ENCODE measurements at places on chromosomes 5 and 9.

DNA sequence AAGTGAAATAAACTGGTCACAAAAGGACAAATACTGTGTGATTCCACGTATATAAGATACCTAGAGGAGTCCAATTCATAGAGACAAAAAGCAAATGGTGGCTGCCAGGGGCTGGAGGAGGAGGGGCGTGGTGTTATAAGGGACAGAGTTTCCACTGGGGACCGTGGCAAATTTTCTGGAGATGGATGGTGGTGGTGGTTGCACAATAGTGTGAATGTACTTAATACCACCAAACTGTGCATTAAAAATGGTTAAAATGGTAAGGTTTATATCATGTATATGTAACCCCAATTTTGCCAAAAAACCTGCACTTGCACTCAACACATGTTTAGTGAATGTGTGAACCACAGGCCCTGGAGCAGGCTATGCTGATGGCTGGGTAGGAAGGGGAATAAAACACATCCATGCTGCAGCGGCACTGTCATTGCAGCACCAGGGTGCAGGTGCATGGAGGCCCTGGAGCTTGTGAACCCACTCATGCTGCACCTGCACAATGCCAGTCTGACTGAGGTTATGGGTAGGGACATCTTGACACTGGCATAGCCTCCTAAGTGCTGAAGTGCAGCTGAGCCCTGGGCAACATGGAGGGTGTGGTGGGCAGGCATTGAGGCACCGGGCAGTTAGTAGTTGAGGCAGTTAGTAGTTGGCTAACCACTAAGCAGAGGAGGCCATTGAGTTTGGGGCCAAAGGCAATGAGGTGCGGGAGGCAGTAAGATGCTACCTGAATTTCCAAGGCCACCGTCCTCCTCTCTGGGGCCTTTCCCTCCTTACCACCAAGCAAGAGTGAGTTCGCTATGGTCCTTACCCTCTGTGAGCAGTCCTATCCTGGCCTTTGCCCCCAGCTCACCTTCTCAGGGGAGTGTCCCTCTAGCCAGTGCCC lies 3.5 kb upstream of the PHF2 start:
- no peak for DNase-seq
- H3K4me1 ChIP-seq: peaks cover 11% of the 10 kb centered on the region
- H3K36me3 ChIP-seq: no peaks in the 10 kb centered on the region
- no peak overlapping the region for H3K4me3 ChIP-seq
- no peaks in the 10 kb centered on the region for H3K27me3 ChIP-seq

DNA sequence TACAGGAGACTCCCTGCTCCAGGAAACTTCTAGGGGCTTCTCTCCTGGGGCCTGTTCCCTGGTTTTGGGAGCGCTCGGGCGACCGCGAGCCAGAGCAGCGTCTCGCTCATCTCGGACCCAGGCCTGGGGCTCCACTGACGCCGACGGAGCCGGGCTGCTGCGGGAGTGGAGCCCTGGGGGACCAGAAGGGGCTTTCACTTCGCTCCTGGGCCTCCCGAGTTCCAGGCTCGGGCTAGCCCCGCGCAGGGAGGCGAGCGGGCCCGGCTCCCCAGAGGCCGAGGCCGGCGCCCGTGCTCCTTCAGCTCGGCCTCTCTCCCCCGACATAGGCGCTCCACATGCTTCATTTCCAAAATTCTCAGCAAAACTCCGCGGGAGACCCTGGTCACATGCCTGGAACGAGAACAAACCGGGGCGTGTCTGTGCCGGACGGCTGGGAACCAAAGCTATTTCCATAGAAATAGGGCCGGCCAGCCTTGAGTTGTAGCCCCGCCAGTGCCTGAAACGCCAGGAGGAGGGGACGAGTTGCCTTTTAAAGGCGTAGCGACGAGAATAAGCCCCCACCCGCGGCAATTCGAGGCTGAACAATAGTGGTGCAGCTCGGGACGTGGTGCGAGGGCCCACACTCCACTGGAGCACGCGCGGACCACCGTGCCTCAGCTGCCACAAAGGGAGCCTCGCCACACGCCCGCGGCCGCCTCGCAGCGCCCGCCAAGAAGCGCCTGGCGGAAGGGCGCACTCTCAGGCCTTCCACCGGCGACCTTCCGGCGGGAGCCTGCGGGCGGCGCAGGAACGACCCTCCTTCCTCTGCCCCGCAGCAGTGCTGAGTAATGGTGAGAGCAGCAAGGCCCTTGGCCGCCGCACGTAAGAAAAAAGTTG lies 1.1 kb upstream of the G3BP1 start:
- no peaks in the 10 kb centered on the region for H3K27me3 ChIP-seq
- H3K4me1 ChIP-seq: peaks cover 22% of the 10 kb centered on the region
- peak overlapping the region; percentile 99 for H3K27ac ChIP-seq
- DNase-seq: no peak

DNA sequence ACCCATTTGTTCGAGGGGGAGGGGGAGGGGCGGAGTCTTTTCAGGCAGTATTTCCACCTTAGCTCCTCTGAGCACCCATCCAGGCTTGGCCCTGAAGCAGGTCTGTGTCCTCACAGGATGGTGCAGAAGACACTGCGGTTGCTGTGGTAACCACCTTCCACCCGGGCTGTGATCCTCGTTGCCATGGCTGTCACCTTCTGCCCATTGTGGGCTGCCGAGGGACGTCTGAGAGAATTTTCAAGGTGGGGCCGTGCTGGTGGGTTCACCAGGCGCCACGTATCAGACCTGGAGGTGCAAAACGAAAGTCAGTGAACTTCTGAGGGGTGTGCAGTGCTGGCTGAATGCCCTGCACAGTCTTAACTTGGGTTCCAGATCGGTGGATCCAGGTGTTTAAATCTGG lies 26.7 kb downstream of the POLR1E start:
- H3K4me3 ChIP-seq: no peak overlapping the region
- peaks cover 15% of the 10 kb centered on the region for H3K36me3 ChIP-seq
- no peak for DNase-seq
- no peak overlapping the region for H3K27ac ChIP-seq
- no peaks in the 10 kb centered on the region for H3K4me1 ChIP-seq

DNA sequence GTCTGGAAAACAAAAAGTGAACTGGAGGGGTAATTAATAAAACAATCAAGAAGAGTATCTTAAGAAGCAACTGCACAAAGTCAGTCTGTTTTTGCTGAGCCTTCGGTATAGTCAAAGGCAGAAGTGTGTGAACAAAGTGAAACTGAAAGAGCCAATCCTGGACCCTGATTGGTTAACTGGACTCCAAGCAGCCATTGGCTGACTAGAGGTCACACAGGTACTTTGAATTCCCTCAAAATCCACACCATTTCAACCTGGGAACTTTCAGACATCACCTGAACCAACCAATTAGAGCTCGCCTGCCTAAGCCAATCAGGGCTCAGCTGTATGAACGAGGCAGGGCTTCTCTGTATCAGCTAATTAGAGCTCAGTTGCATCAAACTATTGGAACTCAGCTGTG lies 286.7 kb downstream of the TLE4 start:
- no peaks in the 10 kb centered on the region for H3K36me3 ChIP-seq
- no peak overlapping the region for H3K4me3 ChIP-seq
- no peak overlapping the region for H3K27ac ChIP-seq
- no peak for DNase-seq
- no peaks in the 10 kb centered on the region for H3K4me1 ChIP-seq
- H3K27me3 ChIP-seq: no peaks in the 10 kb centered on the region

- H3K27ac ChIP-seq: no peak overlapping the region
- peaks cover 5% of the 10 kb centered on the region for H3K4me1 ChIP-seq
- no peak for DNase-seq
- no peak overlapping the region for H3K4me3 ChIP-seq
- H3K36me3 ChIP-seq: no peaks in the 10 kb centered on the region
Observed at GRCh38 chr5:43152946-43153345, 32.2 kb downstream of the ZNF131 start.

DNA sequence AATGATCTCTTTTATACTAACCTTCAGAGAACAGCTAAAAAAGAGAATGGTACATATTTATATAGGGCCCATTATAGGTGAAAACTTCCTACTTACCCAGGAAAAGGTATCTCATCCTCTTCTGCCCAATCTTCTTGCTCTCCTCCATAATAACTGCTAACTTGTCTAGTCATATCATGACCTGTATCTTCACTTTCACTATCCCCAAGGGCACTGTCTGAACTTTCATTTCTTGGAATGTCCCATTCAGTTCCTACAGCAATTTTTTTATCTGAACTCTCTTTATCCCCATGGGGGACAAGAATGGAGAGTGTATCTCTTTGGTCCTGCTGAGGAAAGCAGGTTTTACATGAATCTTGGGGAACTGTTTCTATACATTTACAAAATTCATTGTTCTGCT lies 36.4 kb upstream of the RAPGEF6 start:
- peaks cover 23% of the 10 kb centered on the region for H3K4me1 ChIP-seq
- no peaks in the 10 kb centered on the region for H3K27me3 ChIP-seq
- H3K27ac ChIP-seq: peak overlapping the region; percentile 80
- peaks cover 29% of the 10 kb centered on the region for H3K36me3 ChIP-seq

GRCh38 chr5:143213851-143214363 lies 189.6 kb downstream of the NR3C1 start:
- no peaks in the 10 kb centered on the region for H3K36me3 ChIP-seq
- DNase-seq: no peak
- H3K27me3 ChIP-seq: no peaks in the 10 kb centered on the region
- H3K4me3 ChIP-seq: no peak overlapping the region
- H3K4me1 ChIP-seq: peaks cover 3% of the 10 kb centered on the region

GRCh38 chr9:100064872-100065581 lies 33.8 kb downstream of the ERP44 start:
- peaks cover 3% of the 10 kb centered on the region for H3K4me1 ChIP-seq
- H3K27ac ChIP-seq: no peak overlapping the region
- no peak overlapping the region for H3K4me3 ChIP-seq
- no peaks in the 10 kb centered on the region for H3K36me3 ChIP-seq
- no peaks in the 10 kb centered on the region for H3K27me3 ChIP-seq

DNA sequence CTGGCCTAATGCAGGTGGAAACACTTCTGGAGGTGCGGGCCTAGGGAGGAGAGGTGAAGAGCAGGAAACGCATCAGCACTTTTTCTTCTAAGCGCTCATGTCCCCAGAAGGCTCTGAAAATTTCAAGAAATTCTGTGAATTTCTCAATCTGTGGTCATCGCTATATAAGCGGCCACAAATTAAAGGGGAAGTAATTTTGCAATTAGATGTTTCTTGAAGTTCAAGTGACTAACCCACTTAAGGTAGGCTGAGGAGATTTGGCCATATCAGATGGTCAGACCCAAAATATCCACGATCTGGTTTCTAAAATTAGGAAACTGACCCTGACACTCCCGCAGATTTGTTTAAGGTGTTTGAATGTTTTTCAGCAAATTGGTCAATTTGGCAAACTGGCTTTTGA lies 16.6 kb upstream of the HMGCR start:
- H3K4me3 ChIP-seq: no peak overlapping the region
- no peaks in the 10 kb centered on the region for H3K4me1 ChIP-seq
- no peak for DNase-seq
- H3K36me3 ChIP-seq: no peaks in the 10 kb centered on the region

GRCh38 chr9:126631254-126631653 lies 17.5 kb downstream of the LMX1B start:
- no peak overlapping the region for H3K4me3 ChIP-seq
- H3K27ac ChIP-seq: no peak overlapping the region
- no peaks in the 10 kb centered on the region for H3K27me3 ChIP-seq
- no peak for DNase-seq

DNA sequence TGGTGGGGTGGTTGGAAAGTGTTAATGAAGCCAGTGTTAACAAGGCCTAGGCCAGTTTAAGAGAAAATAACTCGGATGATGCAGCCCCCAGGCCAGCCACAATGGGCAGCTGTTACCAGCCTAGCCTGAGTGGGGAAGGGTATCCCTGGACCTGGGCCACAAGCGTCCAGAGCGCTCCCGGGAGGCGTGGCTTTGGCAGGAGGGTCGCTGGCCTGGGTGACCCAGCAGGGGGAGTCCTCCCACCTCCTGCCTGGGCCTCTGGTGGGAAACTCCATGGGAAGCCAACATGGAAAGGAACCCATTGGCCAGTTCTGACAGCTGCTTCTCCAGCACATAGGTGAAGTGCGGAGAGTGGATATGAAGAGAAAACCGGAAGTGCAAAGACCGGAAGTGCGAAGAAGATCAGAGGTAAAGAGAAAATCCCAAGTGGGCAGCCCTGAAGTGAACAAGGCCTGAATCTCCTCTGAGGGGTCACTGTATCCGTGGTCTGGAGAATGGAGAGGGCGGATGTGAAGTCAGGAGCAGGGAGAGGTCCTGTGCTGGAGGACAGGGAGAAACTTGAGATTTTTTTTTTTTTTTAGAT lies 79.0 kb downstream of the ADCY2 start:
- no peak overlapping the region for H3K4me3 ChIP-seq
- no peaks in the 10 kb centered on the region for H3K4me1 ChIP-seq
- no peaks in the 10 kb centered on the region for H3K27me3 ChIP-seq
- H3K27ac ChIP-seq: no peak overlapping the region
- H3K36me3 ChIP-seq: no peaks in the 10 kb centered on the region

- no peak overlapping the region for H3K4me3 ChIP-seq
- H3K4me1 ChIP-seq: no peaks in the 10 kb centered on the region
- no peak overlapping the region for H3K27ac ChIP-seq
- no peak for DNase-seq
- peaks cover 67% of the 10 kb centered on the region for H3K36me3 ChIP-seq
Observed at GRCh38 chr9:34106110-34106509, 20.4 kb downstream of the DCAF12 start.

DNA sequence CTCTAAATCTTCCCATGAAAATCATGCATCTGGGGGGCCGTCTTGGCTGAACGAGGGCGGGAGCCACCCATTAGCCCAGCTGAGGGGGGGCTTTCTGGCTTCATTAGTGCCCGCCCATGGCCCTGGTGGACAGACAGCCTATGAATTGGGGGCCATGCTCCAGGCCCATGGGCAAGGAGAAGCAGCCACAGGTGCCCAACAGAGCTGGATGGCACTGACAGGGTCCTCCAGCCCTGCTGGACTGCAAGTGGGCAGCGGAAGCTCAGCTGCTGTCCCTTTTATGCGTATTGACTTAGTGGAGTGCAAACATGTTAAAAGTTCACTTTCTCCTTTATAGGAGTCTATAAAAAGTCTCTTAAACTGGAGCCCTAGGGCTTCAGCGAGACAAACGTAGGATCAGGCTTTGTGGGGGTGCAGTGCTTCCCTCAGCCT lies 75.3 kb downstream of the MACROH2A1 start:
- H3K4me3 ChIP-seq: no peak overlapping the region
- H3K27ac ChIP-seq: no peak overlapping the region
- no peaks in the 10 kb centered on the region for H3K27me3 ChIP-seq
- H3K4me1 ChIP-seq: no peaks in the 10 kb centered on the region

DNA sequence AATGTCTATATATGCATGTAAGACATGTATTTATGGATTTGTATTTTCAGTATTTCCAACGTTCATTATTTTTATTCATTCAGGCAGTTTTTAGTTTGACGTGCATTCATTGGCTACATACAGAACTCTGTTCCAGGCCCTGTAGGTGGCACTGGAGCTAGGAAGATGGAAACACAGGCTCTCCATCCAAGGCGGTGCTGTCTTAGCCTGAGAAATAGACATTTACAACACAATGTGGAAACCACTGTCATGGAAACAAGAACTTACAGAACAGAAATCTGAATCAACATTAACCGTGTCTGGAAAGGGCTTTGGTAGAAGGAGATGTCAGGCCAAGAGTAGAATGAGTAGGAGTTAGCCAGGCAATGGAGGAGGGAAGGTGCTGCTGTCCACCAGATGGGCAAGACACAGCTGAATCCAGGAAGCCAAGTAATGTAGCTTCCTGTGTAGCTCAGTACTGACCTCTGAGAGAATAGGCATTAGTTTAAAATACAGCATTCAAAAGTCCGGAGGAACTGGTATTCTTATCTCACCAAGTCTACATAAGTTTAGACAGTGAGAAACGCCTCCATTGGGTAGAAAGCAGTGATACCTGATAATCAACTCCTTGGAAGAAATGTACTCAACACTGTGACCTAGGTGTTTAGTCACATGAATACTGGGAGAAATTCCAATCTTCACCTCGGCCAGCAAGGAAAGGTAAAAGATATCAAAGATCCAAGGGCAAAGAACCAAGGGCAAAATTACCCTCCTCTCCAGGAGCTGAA lies 388.6 kb upstream of the CDH6 start:
- no peak overlapping the region for H3K4me3 ChIP-seq
- no peaks in the 10 kb centered on the region for H3K36me3 ChIP-seq
- no peaks in the 10 kb centered on the region for H3K4me1 ChIP-seq
- DNase-seq: no peak
- no peak overlapping the region for H3K27ac ChIP-seq

Measured in ascending aorta (tissue), 2 donors.